Cortex of kidney (tissue), 1 donor: ENCODE measurements at places on chromosomes 1 and 21.

DNA sequence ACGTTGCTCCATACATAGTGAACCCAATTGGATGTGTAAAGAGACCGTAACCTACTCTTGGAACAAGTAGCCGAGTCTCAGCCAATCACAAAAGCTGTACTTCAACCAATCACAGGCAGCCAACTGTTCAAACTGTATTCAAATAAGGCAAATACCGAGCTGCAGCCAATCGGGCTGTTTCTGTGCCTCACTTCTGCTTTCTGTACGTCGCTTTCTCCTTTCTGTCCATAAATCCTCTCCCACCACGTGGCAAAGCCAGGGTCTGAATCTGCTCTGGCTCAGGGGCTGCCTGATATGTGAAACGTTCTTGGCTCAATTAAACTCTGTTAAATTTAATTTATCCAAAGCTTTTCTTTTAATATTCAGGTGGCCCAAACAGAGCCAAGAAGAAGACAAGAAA lies 210.3 kb downstream of the URB2 start:
- no peak for DNase-seq

DNA sequence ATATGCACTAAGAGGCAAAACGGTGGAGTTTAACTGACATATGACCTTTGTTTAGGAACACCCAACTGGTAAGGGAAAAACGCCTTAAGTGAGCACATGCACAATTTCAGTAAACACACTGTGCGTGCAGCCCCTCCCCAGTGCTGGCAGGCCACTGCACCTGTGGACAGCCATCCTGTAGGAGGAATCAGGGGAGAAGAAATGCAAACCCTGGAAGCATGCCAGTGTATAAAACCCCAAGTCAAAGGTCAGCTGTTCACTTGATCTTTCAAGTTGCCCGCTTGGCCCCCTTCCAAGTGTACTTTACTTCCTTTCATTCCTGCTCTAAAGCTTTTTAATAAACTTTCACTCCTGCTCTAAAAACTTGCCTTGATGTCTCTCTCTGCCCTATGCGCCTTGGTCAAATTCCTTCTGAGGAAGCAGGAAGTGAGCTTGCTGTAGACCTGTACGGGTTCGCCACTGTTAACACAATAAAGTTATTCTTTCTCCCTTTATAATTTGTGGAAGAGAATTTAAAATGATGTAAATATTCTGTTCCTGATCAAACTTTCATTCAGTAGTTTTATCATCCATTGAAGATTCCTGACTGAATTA lies 31.8 kb downstream of the USP25 start:
- DNase-seq, result no peak

GRCh38 chr1:21653744-21654100 lies 15.4 kb downstream of the RAP1GAP start:
- no peak for DNase-seq

- no peak for DNase-seq
Observed at GRCh38 chr1:107925565-107925964, 39.4 kb downstream of the VAV3 start.

GRCh38 chr1:243420946-243421685 lies 165.3 kb downstream of the SDCCAG8 start:
- DNase-seq, result no peak

GRCh38 chr1:50968821-50969610 lies 1.0 kb upstream of the CDKN2C start:
- DNase-seq, result no peak

DNA sequence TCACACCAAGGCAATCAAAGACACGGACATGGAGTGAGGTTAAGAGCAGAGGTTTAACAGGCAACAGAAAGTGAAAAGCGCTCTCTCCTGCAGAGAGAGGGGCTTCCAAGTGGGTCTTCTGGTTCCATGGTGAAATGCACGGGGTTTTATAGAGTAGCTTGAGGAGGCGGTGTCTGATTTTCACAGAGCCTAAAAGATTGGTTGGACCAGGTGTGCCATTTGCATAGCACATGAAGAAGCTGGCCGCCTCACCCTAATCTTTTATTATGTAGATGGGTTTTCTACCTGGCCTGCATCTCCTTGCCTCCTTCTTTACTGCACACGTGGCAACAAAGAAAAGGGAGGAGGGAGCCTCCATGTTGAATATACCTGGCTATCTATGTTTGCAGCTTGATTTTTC lies 197.3 kb downstream of the RYR2 start:
- DNase-seq, result no peak

DNA sequence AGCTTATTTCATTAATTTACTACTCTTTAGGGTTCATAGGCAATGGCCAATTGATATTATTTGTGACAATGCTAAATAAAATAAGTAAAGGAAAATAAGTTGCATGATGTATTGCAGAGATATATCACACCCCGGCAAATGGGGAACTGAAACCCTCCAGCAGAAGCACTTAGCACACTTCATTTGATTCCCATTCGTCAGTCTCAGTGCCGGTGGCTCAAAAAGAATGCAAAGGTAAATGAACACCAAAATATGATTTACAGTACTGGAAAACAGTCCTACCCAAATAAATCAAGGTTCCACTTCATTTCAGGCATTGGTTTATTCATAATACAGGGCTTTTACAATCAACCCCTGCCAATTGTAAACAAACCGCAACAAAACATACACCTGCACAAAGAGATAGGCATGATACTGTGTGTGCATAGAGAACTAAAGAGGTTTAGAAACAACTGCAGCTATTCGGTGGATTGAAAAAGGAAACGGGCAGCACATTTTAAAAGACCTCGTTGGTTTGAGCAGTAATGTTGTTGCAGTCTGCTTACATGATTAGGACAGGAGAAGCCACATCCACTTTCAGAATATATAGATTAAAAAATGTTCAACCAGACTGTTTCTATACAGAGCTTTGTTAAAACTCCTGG lies 1019.2 kb downstream of the TTLL7 start:
- no peak for DNase-seq

DNA sequence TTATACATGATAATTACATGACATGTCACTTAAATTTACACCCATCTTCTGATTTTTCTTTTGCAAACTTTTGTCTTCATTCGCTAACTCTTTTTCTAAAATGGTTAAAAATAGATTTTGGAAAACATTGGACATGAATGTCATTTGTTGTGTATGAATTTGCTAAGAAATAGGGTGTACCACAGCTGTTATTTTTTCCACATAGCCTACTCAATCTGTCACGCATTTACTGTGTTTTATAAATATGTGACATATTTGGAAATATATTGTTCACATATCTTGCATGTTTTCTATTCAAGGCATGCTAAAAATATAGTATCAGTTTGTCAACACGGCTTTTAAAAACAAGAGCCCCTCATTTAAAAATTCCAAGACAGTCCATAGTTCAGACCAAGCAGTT lies 47.9 kb upstream of the TARBP1 start:
- DNase-seq, result no peak

DNA sequence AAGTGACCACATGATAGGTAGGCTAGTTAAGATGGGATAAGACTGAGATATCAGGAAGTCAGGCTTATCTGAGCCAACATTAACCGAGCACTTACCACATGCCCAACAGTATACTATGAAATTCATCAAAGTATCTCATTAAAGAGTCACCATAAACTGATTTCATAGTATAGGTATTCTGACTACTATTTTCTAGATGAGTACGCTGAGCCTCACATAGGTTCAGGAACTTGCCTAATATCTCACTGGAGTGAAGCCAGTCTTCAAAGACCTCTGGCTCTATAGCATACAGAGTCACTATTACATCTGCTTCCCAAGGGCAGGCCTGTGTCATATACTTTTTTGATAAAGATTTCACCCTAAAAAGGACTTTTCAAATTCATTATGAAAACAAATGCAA lies 115.6 kb upstream of the NGF start:
- DNase-seq, result no peak

DNA sequence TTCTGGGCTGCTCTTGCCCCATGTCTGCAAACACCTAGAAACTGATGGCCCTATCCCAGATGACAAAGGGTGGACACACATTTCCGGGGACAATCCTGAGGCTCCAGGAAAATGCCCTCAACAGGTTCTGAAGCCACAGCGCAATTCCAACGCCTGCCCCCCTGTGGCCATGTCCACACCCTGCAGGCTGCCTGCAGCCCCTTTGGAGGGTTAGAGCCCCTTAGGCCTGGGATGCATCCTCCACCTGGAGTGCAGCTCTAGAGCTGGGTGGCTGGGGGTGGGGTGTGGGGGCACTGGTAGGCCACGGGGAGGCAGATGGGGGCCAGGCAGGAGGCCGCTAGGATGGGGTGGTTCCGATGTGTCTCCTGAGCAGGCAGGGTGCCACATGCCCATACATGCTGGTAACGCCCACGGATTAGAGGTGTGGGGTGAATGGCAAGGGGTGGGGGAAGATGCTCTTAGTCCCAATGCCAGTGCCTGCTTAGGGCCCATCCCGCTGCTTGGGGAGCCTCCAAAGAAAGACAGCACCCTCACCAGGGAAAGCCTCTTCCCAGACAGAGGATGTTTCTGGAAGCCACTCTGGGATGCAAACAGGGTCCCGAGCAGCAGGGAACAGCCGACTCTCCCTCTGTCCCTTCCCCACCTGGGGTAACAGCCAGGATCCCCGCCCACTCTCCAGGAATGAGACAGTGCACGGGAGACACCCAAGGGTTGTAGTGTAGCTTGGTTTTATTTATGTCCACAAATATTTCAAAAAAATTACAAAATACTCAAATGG lies 34.0 kb downstream of the SLC45A1 start:
- no peak for DNase-seq

DNA sequence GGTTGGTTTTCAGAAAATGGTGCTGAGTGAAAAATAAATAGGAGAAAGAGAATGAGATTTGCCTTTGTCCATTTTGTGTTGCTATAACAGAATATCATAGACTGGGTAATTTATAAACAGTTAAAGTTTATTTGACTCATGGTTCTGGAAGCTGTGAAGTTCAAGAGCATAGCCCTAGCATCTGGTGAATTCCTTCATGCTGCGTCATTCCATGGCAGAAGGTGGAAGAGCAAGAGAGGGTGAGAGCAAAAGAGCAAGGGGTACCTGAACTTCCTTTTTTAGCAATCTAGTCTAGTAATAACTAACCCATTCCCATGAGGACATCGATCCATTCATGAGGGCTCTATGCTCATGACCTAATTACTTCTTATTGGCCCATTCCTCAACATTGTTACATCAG lies 209.1 kb upstream of the ZP4 start:
- DNase-seq, result no peak

DNA sequence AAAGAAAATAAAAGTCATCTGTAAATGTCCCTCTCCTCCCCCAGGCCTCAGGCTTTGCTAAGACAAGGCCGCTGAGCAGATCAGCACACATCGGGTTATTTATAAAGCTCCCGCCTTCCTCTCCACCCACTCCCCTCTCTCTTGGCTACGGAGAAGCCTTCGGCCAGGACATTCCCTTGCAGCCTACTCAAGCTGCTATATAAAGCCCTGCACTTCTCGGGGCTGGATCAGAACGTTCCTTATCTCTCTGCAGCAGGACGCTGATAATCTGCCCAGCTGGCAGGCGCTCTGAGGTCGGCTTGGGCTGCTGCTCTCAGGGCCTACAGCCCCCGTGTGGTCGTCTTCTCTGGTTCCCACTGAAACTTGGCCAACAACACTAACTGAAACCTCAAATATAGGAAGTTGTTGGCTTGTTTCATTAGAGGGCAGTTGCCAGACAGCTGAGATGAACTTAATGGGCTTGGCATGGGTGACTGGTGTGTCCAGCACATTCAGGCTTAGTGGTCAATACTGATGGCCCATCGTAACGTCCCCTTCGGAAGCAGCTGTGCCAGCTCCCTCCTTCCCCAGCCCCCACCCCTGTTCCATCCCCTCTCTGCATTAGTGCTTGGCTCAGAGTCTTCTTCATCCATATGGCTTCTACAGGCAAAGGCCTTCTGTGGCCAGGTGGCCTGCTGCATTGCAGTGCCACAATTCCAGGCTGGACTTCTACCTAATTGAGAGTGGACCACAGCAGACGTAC lies 64.6 kb downstream of the IER5 start:
- no peak for DNase-seq
